A673 (cell line): ENCODE measurements at places on chromosomes 16 and 17.

- H3K27me3 ChIP-seq: peaks cover 8% of the 10 kb centered on the region
- no peaks in the 10 kb centered on the region for H3K4me1 ChIP-seq
- no peaks in the 10 kb centered on the region for H3K36me3 ChIP-seq
Observed at GRCh38 chr16:88534638-88535190, 35.5 kb upstream of the ZC3H18 start.

DNA sequence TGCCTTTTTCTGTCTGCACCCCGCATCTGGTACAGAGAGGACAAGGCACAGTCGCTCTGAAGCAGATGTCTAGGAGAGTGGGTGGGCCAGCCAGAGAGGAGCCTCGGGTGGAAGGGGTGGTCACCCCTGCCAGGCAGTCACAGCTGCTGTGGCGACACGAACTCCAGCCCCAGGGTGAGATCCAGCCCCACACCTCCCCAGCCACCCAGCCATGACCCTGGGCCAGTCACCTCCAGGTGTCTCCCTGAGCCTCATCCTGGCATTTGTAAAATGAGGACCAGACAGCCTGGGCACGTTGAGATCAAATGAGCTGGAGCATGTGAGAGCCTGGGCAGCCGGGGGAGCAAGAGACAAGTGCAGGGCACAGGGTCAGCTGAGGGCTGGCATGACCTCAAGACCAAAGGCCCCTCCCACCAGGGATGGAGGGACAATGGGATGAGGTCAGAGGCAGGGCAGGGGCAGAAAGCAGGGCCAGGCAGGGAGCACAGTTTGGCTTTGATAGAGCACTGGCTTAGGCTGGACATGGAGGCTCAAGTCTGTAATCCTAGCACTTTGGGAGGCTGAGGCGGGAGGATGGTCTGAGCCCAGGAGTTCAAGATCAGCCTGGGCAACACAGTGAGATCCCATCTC is 7.7 kb downstream of the ADAM11 start:
- no peaks in the 10 kb centered on the region for H3K36me3 ChIP-seq
- H3K4me3 ChIP-seq: no peak overlapping the region
- no peak for DNase-seq
- no peaks in the 10 kb centered on the region for H3K27me3 ChIP-seq
- no peak overlapping the region for H3K27ac ChIP-seq

- H3K36me3 ChIP-seq: peaks cover 6% of the 10 kb centered on the region
- no peaks in the 10 kb centered on the region for H3K27me3 ChIP-seq
- H3K27ac ChIP-seq: peak overlapping the region; percentile 82
Observed at GRCh38 chr16:78444-79150, 572 bp downstream of the MPG start.

GRCh38 chr17:81092518-81093095 is 57.7 kb downstream of the BAIAP2 start:
- peak overlapping the region; percentile 37 for H3K27ac ChIP-seq
- peaks cover 53% of the 10 kb centered on the region for H3K4me1 ChIP-seq
- no peaks in the 10 kb centered on the region for H3K27me3 ChIP-seq
- no peak overlapping the region for H3K4me3 ChIP-seq
- H3K36me3 ChIP-seq: no peaks in the 10 kb centered on the region

DNA sequence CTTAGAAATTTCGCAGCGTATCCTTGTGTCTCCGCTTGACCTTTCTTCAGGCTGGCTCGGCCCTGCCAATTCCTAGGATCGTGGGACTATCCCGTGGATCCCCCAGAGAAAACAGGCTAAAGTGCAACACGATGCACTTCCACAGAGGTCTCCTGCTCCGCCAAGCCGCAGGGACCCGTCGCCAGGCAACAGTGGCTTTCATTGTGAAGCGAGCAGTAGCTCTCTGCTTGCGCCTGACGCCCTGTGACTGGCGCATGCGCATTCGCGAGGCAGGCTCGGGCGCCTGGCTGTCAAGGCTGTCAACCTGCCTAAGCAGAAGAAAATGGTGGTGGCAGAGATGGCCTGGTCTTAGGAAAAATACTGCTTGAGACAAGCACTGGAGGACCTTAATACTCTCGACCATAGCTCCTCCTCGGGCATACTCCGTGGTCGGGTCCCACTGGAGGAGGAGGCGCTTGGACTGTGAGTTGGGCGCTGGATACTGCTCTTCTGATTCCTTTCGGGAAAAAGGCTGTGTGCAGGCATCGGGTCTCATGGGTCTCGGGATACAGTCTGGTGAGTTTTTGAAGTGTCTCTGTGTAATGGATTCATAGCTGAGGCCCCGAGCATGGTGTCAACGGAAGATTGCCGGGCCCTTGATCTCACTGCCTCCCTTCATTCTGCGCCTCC is 2336.1 kb downstream of the TP53TG3F start:
- H3K36me3 ChIP-seq: no peaks in the 10 kb centered on the region
- H3K4me3 ChIP-seq: no peak overlapping the region
- no peaks in the 10 kb centered on the region for H3K27me3 ChIP-seq

GRCh38 chr17:2580661-2581060 is 12.8 kb upstream of the PAFAH1B1 start:
- no peak overlapping the region for H3K4me3 ChIP-seq
- no peaks in the 10 kb centered on the region for H3K4me1 ChIP-seq
- no peaks in the 10 kb centered on the region for H3K27me3 ChIP-seq
- H3K36me3 ChIP-seq: no peaks in the 10 kb centered on the region
- no peak for DNase-seq

DNA sequence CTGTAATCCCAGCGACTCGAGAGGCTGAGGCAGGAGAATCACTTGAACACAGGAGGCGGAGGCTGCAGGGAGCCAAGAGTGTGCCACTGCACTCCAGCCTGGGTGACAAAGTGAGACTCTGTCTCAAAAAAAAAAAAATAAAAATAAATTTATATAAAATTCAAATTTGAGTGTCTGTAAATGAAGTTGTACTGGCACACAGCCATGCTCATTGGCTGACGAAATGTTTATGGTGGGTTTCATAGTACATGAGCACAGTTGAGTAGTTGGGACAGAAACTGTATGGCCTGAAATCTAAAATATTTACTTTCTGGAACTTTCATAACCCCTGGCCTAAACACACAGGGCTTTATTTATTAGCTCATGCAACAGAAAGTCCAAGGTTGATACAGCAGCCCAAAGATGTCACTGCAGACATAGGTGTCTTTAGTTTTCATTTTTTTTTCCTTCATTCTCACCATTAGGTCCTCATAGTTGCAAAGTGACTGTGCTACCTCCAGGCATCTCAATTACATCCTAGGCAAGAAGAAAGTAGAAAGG is 355.3 kb downstream of the SLC39A11 start:
- no peaks in the 10 kb centered on the region for H3K36me3 ChIP-seq
- no peaks in the 10 kb centered on the region for H3K27me3 ChIP-seq
- H3K4me1 ChIP-seq: no peaks in the 10 kb centered on the region
- DNase-seq: no peak
- H3K27ac ChIP-seq: no peak overlapping the region

DNA sequence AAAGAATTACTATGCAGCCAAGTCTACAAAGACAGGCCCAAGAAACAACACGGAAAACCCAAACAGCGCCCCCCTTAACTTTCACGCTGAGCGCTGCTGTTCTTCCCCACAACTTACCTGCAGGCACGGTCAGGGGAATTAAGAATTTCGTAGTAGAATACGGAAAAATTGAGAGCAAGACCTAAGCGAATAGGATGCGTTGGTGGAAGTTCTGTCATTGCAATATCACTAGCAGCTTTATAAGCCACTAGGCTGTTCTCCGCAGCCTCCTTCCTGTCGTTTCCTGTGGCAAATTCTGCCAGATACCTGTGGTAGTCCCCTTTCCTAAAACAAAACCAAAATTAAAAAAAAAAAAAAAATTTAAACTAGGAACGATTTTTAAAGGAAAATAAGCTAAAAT is 39.0 kb downstream of the YWHAE start:
- no peak overlapping the region for H3K4me3 ChIP-seq
- DNase-seq: no peak
- H3K4me1 ChIP-seq: peaks cover 9% of the 10 kb centered on the region
- no peak overlapping the region for H3K27ac ChIP-seq
- peaks cover 71% of the 10 kb centered on the region for H3K36me3 ChIP-seq

DNA sequence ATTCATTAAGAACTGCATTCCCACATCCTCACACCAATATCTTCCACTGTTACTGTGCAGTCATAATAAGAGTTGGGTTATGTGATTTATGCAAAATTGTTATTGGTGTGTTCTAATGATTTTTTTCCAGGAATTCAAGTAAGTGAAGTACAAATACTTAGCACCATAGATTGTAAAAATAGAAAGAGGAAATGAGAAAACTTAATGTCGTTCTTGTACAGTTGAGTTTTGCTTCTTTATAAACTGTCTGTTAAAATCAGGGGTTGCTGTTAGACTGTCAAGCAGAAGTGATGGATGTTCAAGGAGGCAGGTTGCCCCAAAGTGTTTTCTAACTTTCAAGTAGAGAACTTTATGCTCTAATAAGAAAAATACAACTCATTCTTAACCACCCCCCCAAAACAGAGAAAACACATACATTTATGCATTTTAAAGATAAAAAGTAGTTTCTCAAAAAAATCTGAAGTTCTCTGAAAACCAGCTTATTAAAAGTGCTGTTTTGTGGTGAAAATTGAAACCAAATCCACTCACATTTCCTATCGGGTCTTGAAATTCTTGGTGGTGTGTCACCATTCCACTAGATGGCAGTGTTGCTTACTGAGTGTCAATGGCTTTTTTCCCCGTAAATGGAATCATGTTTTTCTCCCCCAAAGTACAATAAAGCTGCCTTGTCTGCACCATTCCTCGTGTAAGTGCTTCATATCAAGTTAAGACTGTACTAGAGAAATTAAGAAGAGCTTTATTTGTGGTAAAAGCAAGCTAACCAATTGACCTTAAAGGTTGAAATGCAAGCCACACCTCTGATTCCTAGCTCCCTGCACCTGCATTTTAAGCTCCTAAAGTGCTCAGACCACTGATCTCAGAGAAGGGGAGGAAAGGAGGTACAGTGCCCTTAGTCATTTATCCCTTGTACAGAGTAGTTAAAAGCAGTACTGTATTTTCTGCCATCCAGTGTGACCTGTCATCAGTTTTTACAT is 4.7 kb upstream of the IGSF6 start:
- H3K36me3 ChIP-seq: peaks cover 6% of the 10 kb centered on the region
- no peaks in the 10 kb centered on the region for H3K27me3 ChIP-seq
- no peaks in the 10 kb centered on the region for H3K4me1 ChIP-seq
- no peak overlapping the region for H3K27ac ChIP-seq
- DNase-seq: peak; percentile 72
- no peak overlapping the region for H3K4me3 ChIP-seq

- H3K4me1 ChIP-seq: no peaks in the 10 kb centered on the region
- H3K27me3 ChIP-seq: no peaks in the 10 kb centered on the region
- DNase-seq: peak; percentile 71
- H3K36me3 ChIP-seq: no peaks in the 10 kb centered on the region
- H3K27ac ChIP-seq: no peak overlapping the region
- H3K4me3 ChIP-seq: no peak overlapping the region
Observed at GRCh38 chr17:64418506-64419339, 28.1 kb upstream of the PECAM1 start.

- peaks cover 4% of the 10 kb centered on the region for H3K36me3 ChIP-seq
- peak overlapping the region; percentile 30 for H3K27ac ChIP-seq
- peak; percentile 73 for DNase-seq
- peaks cover 15% of the 10 kb centered on the region for H3K4me1 ChIP-seq
- H3K4me3 ChIP-seq: peak overlapping the region; percentile 49
Observed at GRCh38 chr16:57479205-57479975, 6.9 kb downstream of the DOK4 start.

DNA sequence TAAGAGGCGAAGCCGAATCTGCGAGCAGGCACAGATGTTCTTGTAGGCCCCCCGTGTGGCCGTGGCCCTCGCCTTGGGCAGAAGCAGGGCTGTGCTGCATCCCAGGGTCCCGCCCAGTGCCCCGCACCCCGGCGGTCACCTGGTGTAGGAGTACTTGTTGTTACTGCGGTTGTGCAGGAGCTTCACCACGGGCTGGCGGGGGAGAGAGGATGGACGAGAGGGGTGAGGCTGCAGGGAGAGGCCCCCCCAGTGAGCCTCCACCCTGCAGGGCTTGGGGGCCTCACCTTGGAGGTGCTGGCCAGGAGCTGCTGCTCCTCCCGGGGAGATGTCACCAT is 11.4 kb downstream of the ASPHD1 start:
- no peaks in the 10 kb centered on the region for H3K36me3 ChIP-seq
- H3K4me3 ChIP-seq: no peak overlapping the region

DNA sequence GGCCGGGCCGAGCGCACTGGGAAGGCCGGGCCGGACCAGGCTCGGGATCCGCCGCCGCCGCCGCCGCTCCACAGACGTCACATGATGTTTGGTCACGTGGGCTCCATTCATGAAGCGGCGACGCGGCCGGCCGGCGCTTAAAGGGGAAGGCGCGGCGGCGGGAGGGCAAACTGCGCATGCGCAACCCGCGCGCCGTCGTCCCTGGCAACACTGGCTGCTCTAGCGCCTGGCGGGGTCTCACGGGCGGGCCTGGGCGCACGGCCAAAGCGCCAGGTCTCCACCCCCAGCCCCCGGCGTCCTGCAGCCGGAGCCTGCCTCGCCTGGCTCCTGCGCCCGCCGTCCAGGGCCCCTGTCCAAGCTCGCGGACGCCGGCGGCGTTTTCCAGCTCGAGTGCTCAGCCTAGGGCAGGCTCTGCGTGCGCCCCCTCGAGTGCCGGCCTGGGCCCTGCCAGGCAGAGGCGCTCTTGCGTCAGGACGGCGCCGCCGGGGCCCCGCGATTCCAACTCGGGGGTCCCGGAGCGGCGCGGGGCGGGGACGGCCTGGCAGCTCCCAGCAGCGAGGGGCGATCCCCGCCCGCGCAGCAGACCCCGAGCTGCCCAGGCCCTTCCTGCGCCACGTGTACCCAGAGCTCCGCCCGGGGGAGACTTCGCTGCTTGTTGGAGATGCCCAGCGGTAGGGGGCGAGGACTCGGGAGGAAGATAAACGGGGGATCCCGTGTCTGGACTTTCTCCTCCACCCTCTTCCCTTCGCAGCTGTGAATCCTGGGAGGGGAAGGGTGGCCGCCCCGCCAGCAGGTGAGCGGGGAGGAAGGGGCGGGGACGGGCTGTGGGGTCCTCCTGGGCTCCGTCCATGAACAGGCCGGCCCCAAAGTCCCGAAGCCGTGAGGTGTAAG is at the start of gene MAFG:
Gene MAFG, minus strand, starts transcription at position 83 of the 891 bp plus-strand sequence. CDS start 4,550 bp downstream, outside the sequence.
- H3K27ac ChIP-seq: peak within 1 kb of the TSS; percentile 92
- peaks cover 2% of the 10 kb centered on the region for H3K36me3 ChIP-seq
- peak; percentile 97 for DNase-seq
- H3K27me3 ChIP-seq: no peaks in the 10 kb centered on the region

GRCh38 chr16:54460263-54460860 is 173.8 kb upstream of the IRX3 start:
- no peak for DNase-seq
- H3K4me3 ChIP-seq: no peak overlapping the region
- no peaks in the 10 kb centered on the region for H3K27me3 ChIP-seq
- peak overlapping the region; percentile 77 for H3K27ac ChIP-seq

DNA sequence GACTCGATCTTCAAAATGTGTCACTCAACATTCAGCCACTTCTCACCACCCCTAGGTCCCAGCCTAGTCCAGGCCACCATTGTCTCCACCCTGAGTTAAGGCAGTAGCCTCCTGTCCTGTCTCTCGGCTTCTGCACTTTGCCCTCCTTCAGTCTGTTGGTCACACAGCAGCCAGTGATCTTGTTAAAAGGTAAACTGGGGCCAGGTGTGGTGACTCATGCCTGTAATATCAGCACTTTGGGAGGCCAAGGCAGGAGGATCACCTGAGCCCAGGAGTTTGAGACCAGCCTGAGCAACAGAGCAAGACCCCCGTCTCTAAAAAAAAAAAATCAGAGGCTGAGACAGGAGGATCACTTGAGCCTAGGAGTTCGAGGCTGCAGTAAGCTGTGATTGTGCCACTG is 25.8 kb downstream of the WWP2 start:
- no peak for DNase-seq
- H3K27ac ChIP-seq: no peak overlapping the region
- no peaks in the 10 kb centered on the region for H3K36me3 ChIP-seq
- H3K4me1 ChIP-seq: no peaks in the 10 kb centered on the region

GRCh38 chr16:78642621-78643285 is 543.3 kb downstream of the WWOX start:
- H3K4me1 ChIP-seq: no peaks in the 10 kb centered on the region
- no peaks in the 10 kb centered on the region for H3K27me3 ChIP-seq
- H3K4me3 ChIP-seq: no peak overlapping the region
- no peak for DNase-seq
- H3K27ac ChIP-seq: no peak overlapping the region
